ENCODE measurements at places on chromosomes 1 and 21.

- no peak for DNase-seq
These were observed 72.2 kb upstream of the KRTAP19-8 start for GRCh38 chr21:31110430-31110829.

- DNase-seq = no peak
These were observed 189.5 kb downstream of the DENND1B start for GRCh38 chr1:197585809-197586208.

DNA sequence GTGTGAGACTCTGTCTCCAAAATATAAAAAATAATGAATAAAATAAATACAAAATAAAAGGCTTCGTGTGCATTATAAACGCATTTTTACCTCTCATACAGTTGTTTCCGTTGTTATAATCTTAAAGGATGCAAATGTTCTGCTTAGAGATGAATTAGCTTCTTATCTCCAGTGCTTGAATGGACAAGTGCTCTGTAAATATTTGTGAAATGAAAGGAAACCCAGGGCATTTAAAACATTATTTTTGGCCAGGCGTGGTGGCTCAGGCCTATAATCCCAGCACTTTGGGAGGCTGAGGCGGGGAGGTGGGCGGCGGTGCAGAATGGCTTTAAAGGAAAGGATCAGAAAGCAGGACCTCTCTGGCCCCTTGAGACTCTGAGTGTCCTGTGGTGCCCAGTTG lies 94.5 kb downstream of the HUNK start:
- DNase-seq = no peak

- DNase-seq = no peak
These were observed 56.7 kb downstream of the RALGPS2 start for GRCh38 chr1:178781533-178782330.

- DNase-seq = no peak
These were observed 125.8 kb downstream of the SLC45A1 start for GRCh38 chr1:8443558-8444194.

DNA sequence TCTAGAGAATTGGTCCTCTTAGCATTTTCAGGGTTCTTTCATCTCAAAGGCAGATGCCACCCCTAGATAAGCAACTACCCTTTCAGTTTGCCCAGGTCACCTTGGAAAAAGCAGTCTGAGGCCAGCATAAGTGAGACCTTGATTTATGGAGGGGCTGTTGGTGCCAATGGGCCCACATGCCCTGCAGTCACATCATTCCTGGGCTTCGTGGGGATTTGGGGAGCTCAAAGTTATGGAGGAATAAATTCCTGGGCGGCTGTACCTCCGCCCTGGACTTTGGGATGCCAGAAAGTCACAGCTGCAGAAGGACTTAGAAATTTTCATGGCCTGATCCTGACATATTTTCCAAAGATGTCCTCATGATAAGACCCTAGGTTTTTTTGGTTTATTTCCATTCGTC lies 2.7 kb upstream of the SDHB start:
- no peak for DNase-seq

- no peak for DNase-seq
These were observed 18.8 kb downstream of the KIF21B start for GRCh38 chr1:201004732-201005131.

GRCh38 chr1:46616277-46617107 lies at the start of gene MOB3C:
Gene MOB3C, minus strand, starts transcription at chr1:46616811. Its CDS starts 3,490 bp downstream, at chr1:46613321.
- peak; percentile 70 for DNase-seq

DNA sequence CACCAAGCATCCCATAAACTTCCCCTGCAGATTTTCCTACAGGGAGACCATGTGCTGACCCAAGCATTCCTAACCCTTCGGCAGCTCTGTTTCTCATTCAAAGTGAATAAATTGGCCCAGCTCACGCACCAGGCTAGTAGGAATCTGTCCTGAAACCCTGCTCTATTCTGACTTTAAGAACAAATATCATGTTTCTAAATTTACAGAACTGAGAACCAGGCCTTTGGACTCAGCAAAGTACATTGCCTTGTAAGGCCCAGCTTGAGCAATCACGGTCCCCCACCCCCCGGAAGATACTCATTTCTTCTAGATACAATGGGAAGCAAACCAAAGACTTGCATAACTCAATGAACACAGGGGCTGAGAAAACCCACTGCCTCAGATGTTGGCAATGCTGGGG lies 160.1 kb upstream of the NFIA start:
- DNase-seq = no peak

- no peak for DNase-seq
These were observed 163.2 kb upstream of the LRRC7 start for GRCh38 chr1:69404486-69404885.
